Stimulated activated CD8-positive, alpha-beta memory T cell treated with anti-CD3 and anti-CD28 coated beads, Interleukin-4, amount 100 ng/mL, for 4 hours (primary cell): ENCODE measurements at places on chromosomes 13 and 19.

DNA sequence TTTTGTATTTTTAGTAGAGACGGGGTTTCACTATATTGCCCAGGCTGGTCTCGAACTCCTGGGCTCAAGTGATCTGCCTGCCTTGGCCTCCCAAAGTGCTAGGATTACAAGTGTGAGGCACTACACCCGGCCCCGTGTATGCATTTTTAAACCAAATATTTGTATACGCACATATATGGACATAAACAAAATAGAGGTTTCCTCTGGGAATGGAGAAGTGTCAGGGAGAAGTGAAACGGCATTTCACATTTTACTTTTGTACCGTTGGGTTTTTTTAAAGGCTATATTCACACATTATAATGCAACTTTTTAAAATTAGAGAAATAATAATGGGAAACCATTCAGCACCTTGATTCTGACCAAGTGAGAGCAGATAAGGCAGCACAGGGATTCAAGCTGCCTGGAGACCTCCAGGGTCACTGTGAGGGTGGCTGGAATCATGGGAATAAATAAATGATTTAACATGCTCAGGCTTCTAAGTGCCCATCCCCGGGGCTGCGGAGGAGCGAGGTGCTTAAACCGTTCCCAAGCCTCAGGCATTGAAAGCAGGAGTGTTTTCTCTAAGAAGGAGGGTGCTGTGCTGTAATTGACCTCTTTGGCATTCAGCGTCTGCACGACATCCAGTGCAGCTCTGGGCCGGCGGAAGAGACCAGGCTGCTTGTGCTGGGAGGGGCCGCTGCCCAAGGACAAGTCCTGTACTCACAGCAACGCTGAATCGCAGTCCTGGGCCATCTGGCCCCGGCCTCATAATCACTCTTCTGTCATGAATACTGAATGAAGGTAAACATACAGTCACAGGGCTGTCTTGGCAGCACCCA, 24.7 kb downstream of the GPR42 start:
- no peak for DNase-seq

GRCh38 chr13:83232626-83233025, 649.6 kb downstream of the SLITRK1 start:
- DNase-seq: no peak

GRCh38 chr13:90068658-90069057, 1278.8 kb upstream of the MIR17HG start:
- no peak for DNase-seq

DNA sequence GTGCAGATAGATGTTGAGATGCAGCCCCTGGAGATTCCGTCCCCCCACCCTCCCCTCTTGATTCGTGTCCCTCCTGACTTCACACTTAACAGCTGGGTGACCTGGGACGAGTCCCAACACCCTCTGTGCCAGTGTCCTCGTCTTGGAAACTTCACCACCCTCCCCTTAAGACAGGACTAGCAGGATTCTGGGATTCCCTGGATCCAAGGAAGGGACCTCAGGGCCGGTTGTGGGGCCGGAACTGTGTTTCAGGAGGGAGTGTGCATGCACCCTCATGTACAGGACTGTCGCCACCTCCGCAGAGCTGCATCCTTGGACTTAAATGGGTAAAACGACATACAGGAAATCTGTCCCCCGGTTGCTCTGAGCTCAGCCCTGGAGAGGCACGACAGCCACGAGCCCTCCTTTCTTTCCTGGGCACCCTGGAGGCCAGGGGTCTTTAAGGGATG, 990 bp downstream of the MYO9B start:
- no peak for DNase-seq

GRCh38 chr19:38952395-38953165, 21.8 kb downstream of the MRPS12 start:
- no peak for DNase-seq

- DNase-seq: no peak
These were observed 7.1 kb downstream of the PCDH9 start for GRCh38 chr13:67223024-67223423.

GRCh38 chr13:35792021-35792420, 315.5 kb upstream of the MAB21L1 start:
- no peak for DNase-seq

DNA sequence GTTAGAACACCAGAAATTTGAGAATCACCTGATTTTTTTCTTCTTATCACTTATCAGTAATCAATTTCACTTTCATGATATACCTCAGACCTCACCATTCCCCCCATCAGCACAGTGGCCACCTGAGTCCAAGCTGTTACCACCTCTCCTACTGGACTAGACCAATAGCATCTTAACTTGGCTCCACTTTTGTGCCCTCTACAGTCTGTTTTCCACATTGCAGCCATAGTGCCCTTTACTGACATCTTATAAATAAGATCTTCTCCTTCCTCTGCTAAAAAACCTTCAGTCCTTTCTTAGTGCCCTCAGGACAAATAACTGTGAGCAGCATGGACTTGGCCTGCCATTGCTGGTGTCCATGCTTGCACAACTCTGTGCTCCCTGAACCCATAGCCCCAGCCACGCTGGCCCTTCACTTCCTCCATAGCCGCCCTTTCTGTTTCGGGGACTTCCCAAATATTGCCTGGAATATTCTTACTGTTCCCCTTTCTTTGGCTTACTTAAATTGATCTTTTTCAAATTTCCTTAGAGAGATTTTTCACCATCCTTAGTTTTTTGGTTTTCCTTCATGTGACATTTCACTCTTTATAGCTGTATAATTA, 380.8 kb downstream of the LMO7 start:
- no peak for DNase-seq

- no peak for DNase-seq
These were observed 83.8 kb downstream of the LNX2 start for GRCh38 chr13:27536361-27537101.

GRCh38 chr19:17255150-17255621, 9.4 kb downstream of the USHBP1 start:
- DNase-seq: no peak

GRCh38 chr13:96229356-96229755, 139.4 kb downstream of the HS6ST3 start:
- DNase-seq: no peak

- DNase-seq: no peak
These were observed 710.8 kb upstream of the PCDH20 start for GRCh38 chr13:62126400-62126799.

GRCh38 chr13:47303626-47304025, 406.8 kb upstream of the HTR2A start:
- no peak for DNase-seq

- DNase-seq: no peak
These were observed 201.7 kb downstream of the ABCC4 start for GRCh38 chr13:95099541-95099940.

GRCh38 chr13:92963029-92963428, 263.6 kb upstream of the GPC6 start:
- DNase-seq: no peak

- peak; percentile 95 for DNase-seq
These were observed 451 bp upstream of the HMG20B start for GRCh38 chr19:3572132-3572854.

GRCh38 chr19:42596391-42597072, 1.8 kb upstream of the CEACAM8 start:
- no peak for DNase-seq

GRCh38 chr13:67493835-67494234, 263.7 kb upstream of the PCDH9 start:
- no peak for DNase-seq

DNA sequence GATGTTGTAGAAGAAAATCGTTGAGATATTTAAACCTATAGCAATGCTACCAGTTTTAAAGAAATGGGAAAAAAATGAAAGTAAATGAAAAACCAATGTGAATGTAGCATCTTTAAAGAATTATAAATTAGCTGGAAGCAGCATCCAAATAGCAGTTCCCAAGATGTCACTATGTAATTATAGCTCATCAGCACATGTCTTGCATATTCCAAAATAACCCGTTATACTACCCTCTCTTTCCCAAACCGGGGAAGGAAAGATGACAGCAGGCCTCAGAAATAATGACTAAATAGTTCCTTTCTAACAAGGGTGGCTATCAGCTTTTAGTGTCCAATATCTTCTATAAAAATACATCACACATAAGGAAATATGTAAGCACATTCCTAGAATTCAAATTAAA, 140.5 kb downstream of the FGF14 start:
- no peak for DNase-seq

- no peak for DNase-seq
These were observed 10.6 kb downstream of the TFDP1 start for GRCh38 chr13:113595131-113595530.

DNA sequence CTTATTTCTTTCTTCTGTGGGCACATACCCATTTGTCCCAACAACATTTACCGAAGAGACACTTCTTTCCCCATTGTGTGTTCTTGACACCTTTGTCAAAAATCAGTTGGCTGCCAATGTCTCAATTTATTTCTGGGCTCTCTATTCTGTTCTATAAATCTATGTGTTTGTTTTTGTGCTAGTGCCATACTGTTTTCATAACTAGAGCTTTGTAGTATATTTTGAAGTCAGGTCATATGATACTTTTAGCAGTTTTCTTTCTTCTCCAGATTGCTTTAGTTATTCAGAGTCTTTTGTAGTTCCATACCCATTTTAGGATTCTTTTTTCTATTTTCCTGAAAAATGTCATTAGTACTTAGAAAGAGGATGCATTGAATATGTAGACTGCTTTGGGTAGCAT, 1276.3 kb downstream of the SLITRK1 start:
- DNase-seq: no peak

DNA sequence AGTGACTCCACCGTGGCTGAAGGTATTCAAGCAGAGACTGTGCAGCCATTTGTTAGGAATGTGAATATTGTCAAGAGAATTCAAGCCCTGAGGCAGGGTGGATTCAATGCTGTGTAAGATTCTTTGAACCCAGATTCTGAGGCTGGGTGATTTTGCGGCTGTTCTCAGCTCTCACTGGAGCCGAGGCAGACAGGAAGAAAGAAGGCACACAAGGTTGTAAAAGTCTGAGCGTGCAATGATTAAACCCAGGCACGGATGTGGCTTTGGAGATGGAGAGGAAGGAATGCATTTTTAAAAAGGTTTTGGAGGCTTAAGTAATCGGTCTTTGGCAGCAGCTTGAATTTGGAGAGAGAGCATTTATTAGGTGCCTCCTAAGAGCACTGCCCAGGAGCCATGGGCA, 187.9 kb downstream of the KATNAL1 start:
- DNase-seq: no peak

DNA sequence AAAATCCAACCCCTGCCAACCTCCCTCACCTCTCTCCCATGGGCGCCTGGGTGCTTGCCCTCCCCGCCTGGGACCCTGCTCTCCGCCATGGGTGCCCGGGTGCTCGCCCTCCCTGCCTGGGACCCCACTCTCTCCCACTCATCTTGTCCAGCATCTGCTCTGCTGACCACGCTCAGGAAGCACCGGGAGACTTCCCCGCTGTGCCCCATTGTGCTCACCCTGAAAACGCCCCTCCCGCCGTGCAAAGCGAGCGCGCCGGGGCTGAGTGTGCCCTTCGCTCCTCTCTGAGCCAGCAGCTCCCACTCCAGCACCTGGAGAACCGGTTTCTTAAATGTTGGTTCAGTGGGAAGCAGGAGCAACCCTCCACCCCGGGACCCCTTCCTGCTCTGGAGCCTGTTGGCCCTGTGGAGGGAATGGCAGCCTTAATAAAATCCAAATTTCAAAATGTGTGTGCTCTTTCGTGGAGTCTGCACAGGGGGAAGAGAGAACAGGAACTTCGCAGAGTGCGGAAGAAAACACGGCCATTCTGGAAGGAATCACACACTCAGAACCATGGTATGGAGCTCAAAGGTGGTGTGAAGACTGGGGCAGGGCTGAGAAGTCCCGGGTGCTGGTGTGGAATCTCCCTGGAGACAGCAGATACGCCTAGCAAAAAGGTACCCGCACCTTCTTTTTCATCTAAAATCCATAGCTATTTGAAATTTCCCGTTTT, 23.1 kb upstream of the CDC16 start:
- no peak for DNase-seq

- DNase-seq: no peak
These were observed 833.9 kb downstream of the SLITRK1 start for GRCh38 chr13:83048419-83048818.

DNA sequence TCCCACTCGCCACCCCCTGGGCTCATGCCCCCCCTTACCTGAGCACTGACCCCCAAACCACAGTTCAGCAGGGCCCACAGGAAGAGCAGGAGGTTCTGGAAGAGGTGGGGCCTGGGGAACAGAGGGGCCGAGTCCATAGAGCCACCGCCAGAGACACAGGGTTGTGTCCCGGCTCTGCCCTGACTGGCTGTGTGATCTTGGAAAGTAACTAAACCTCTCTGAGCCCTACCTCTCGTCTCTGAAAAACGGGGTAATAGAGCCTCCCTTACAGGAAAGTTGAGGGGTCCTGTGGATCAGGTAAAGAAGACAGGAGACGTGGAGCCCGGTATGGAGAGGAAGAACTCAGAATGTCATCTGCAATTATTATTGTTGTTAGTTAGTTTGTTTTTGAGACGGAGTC, 2.0 kb downstream of the ADAMTSL5 start:
- DNase-seq: no peak

DNA sequence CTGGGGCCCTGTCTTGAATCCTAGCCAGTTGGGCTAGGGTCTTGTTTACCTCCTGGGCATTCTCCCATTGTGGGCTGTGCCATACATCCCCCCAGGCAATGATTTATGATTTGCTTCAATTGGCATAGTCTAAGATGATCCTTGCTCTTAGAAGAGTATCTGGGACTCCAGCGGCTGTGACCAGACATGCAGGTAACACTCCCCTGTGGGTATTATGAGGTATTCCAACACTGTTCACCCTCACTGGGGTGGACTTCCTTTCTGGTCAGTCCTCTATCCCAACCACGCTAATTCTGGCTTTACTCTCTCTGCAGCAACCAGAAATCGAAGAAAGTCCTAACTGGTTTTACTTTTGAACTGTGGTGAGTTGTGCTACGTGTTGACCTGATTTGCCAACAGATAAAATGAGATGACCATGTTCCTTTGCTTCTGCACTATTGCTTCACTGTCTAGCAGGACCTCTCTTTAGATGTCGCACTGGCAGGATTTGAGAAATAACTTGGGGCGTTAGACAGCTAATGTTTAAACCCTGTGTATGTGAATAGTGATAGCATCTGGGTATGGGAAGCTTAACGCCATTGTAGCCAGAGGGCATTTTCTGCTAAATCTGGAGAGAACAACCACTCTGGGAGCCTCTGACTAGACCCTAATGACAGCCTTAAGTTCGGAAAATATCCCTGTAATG, 6.7 kb upstream of the LRCH1 start:
- no peak for DNase-seq

GRCh38 chr19:30064348-30064699, 122.3 kb downstream of the URI1 start:
- DNase-seq: no peak

- DNase-seq: no peak
These were observed 284.2 kb downstream of the TBC1D4 start for GRCh38 chr13:75197803-75198202.
